CD14-positive monocyte (primary cell): ENCODE measurements at places on chromosomes 11 and 22.

- peak; percentile 10 for DNase-seq
These were observed 414.8 kb downstream of the BUD13 start for GRCh38 chr11:116357784-116358544.

- no peak for DNase-seq
These were observed 21.6 kb upstream of the TEF start for GRCh38 chr22:41360126-41360525.

DNA sequence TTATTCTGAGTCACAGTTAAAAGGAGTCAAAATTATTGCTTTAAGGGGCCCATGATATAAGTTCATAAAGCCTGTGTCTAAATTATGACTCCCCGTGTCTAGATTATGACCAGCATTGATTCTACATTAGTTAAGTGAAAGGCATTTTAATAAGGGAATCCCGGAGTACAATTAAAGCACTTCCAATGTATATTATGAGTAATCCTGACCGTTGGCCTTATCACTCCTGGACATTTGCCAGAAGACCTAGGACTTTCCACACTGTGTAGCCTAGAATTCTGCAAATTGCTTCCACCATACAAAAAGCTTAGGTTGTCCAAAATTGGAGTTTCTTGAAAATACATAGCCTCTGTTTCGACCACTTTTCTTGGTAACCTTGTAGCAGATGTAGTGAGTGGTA is 1292.6 kb downstream of the LRRC4C start:
- DNase-seq: no peak

DNA sequence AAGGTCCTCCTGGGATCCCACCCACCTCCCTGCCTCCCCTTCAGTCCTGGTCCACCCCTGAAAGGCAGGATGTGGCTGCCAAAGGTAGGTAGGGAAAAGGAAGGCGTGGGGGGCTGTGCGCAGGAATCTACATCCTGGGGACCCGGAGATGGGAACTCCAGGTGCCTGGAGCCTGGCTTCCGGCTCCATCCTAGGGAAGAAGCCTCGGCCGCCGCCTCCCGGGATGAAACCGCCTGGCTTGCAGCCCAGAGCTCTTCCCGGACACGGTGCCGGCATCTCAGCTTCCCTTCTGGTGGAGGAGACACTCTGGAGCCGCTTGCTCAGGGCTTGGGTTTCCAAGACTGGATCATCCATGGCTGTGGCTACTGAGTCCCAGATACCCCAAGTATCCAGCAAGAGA is 33.3 kb upstream of the PDGFB start:
- DNase-seq: no peak

DNA sequence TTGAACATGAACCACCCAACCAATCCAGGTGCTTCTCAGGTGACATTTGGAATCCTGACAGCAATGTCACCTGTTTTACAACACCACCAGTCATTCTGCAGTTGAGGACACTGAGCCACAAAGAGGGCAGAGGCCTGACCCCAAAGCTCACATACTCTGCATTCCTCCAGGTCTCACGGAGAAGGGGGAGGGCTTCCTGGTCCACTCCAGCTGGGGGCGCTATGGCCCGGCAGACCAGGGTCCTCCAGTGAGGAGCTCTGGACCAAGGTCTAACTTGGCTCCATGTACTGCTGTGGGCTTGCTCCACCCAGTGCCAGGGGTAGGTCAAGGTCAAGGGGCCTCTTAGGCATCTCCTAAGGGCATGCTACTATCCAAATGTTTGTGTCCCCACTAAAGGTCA is 1.5 kb upstream of the PNPLA3 start:
- no peak for DNase-seq

GRCh38 chr11:100575860-100576717 is 111.0 kb upstream of the ARHGAP42 start:
- DNase-seq: no peak

- DNase-seq: no peak
These were observed 195 bp upstream of the CREB3L1 start for GRCh38 chr11:46277313-46277621.

DNA sequence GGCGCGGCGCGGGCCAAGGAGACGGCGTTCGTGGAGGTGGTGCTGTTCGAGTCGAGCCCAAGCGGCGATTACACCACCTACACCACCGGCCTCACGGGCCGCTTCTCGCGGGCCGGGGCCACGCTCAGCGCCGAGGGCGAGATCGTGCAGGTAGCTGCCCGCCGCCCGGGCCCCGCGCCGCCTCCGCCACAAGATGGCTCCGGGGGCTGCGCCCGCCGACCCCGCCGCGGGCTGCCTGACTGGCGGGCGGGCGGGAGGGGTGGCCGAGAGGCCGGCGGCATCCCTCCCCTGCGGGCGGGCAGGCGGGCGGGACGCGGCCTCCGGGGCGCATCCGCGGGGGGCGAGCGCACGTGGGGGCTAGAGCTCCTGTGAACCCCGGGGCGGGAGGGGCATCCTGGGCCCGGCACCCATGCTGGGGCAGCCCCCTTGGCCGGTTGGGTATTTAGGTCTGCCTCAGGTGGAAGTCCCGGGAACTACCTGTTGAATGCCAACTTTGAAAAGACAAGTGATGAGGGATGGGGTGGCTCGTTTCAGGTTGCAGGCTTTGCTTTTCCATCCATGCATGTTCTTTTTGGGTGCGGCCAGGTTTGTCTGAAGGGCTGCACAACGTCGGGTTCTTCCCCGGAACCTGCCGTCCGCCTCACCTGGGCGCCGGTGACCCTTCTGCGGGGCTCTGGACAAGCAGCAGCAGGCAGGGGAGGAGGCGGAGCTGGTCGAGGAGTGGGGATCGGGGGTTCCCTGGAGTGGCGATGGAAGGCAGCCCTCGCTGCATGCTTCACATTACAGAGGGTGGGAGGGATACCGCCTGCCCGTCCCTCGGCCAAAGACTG is 760 bp downstream of the ZNRF3 start:
- DNase-seq: peak; percentile 17

GRCh38 chr11:119436711-119437110 is 13.7 kb upstream of the THY1 start:
- DNase-seq: no peak

DNA sequence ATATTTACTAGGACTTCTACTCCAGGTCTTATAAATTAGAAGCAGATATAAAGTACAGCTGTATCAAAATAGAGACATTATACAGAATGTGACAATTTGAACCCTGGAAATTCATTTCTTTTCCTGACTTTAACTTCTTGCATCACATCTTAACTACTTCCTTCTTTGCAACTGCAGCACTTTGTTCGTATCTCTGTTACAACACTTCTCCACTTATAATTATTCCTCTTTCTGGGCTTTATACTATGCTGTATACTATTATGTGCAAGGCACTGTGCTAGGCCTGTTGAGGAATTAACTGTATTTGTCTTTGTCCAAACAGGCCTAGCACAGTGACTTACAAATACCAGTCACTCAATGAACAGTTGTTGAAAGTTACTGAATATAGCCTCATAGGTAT is 1.8 kb upstream of the SLC36A4 start:
- DNase-seq: peak; percentile 56

- no peak for DNase-seq
These were observed 666 bp downstream of the PDGFB start for GRCh38 chr22:39244136-39244495.

- peak; percentile 37 for DNase-seq
These were observed 2.4 kb downstream of the C11orf96 start for GRCh38 chr11:43944761-43945311.

DNA sequence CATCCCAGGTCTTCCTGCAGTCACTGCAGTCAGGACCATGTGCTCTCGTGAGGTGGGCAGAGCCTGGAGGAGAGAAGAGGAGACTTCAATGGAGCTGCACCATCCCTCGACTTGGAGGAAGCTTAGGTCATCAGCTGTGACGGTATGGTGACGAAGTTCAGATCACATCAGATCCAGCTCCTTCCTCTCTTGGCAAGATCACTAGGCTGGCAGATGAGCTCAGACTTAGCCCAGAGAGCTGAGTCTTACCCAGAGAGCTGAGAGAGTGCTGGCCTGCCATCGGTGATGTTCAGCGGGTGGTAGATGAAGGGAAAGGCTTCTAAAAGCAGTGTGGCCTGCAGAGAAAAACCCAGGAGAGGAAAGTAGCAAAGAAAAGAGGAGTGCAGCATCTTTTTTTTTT is 1.8 kb upstream of the SLC15A3 start:
- DNase-seq: peak; percentile 98

DNA sequence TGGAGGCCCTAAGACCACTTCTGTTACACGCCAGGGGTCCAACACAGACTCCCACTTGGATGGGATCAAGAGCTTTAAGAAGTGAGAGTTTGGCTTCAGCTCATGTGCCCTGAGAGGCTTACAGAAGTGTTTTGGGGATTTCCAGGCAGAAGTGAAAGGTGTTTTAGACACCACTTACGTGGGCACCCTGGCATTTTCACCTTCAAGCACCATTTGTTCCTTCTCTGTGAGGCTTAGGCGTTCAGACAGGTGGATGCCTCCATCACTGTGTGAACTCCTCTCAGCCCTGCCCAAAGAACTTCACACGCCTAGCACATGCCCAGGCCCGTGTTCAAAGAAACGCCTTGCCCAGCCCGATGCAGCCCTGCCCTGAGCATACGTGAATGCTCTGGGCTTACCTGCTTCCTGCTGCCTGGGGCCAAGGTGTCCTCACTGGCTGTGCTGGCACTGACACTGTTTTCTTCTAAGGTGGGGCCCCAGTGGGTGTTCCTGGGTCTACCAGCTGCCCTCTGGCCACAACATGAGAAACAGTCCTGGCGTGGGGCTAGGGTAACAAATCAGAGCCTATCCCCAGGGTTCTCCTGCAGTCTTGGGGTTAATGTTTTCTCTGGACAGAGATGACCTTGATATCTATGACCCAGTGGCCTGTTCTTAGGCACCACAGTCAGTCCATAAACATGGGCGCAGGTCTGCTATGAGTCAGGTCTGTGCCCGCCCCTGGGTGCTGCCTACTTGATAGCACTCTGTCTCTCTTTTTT is 34.0 kb downstream of the AMPD3 start:
- no peak for DNase-seq

- no peak for DNase-seq
These were observed 674 bp upstream of the BAIAP2L2 start for GRCh38 chr22:38110863-38111852.

- DNase-seq: no peak
These were observed 141.2 kb downstream of the MIAT start for GRCh38 chr22:26798462-26799065.

- no peak for DNase-seq
These were observed 25.8 kb upstream of the ST3GAL4 start for GRCh38 chr11:126329644-126330211.

DNA sequence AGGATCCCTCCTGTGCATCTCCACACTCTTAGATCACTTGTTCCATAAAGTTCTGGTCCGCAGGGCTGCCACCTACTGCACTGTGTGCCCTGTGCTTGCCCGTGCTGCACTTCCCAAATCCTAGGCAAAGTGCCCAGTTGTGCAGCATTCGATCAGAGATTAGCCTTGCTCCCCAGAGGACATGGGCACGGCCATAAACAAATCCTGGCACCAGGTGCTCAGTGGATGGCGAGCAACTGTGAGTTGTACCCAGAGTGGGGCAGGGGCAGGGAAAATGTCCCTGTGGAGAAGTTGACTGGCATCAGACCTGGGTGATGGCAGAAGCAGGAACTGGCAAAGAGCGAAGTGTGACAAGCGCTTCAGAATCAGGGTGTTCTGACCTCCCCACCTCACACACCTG is 4.7 kb downstream of the FADS2 start:
- no peak for DNase-seq

- DNase-seq: no peak
These were observed 9.0 kb downstream of the GNAZ start for GRCh38 chr22:23079240-23079768.
